NCI-H2029 (cell line): ENCODE measurements at places on chromosomes 2 and 18.

DNA sequence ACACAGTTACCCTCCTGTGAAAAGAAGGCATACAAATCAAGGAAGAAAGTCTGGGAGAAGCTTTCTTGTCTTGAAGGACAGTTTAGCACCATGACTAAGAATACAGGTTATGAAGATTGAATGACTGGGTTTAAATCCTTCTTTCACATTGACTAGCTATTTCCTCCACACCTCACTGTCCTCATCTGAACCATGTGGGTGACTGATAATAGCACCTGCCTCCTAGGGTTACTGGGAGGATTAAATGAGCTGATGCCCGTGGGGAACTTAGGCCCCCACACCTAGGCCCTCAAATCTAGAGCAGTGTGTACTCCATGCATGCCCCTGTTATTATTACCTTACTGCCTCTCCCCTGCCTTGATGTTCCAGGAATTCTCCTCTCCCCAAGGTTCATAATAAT lies 202.9 kb downstream of the FBXO15 start:
- no peak for DNase-seq

- DNase-seq: no peak
Measured at GRCh38 chr18:46046126-46046525, 25.9 kb downstream of the PSTPIP2 start.

GRCh38 chr18:44759925-44760342 lies 79.2 kb downstream of the SETBP1 start:
- no peak for DNase-seq

- no peak for DNase-seq
Measured at GRCh38 chr2:207683879-207684627, 27.4 kb upstream of the CCNYL1 start.

GRCh38 chr2:213980883-213981282 lies 430.0 kb upstream of the VWC2L start:
- no peak for DNase-seq

DNA sequence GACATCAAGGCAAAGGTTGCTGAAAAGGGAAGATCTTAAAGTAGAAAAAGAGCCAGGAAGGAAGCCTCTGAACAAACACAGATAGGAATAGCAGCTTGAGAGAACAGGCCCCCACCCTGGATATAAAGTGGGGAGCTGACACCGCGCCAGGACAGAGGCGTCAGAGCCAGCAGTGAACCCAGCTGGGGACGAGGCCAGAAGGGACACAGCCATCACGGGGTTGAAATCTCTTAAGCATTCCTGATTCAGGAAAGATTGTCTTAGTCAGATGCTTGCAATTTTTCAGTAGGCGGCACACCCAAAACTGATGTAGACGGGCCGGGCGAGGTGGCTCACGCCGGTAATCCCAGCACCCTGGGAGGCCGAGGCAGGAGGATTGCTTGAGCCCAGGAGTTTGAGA lies 93.8 kb upstream of the PHLPP1 start:
- no peak for DNase-seq

- DNase-seq: no peak
Measured at GRCh38 chr2:210752532-210752931, 196.1 kb downstream of the CPS1 start.

GRCh38 chr2:15763822-15764682 lies 172.4 kb downstream of the DDX1 start:
- no peak for DNase-seq

GRCh38 chr2:190963088-190963487 lies 50.9 kb downstream of the STAT1 start:
- no peak for DNase-seq
